ELR (cell line): ENCODE measurements at places on chromosomes 5 and 9.

DNA sequence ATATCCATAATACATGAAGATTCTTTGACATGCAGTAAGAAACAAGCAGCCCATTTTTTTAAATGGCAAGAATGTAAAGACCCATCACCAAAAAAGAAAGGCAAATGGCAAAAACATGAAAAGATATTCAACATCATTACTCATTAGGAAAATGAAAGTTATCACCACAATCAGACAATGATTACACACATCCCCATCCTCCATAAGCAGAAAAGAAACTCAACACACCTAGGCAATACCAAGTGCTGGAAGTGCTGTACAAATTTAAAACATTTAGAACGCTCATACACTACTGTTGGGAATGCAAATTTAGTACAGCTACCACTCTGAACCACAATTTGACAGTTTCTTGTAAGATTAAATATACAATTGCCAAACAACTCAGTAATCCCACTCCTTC, 466.7 kb downstream of the ACTL7B start:
- DNase-seq, result no peak

- DNase-seq, result peak; percentile 75
Measured at GRCh38 chr9:127049581-127049980, 72.9 kb downstream of the ANGPTL2 start.

- DNase-seq, result no peak
Measured at GRCh38 chr5:167358868-167359492, 932.5 kb upstream of the WWC1 start.

DNA sequence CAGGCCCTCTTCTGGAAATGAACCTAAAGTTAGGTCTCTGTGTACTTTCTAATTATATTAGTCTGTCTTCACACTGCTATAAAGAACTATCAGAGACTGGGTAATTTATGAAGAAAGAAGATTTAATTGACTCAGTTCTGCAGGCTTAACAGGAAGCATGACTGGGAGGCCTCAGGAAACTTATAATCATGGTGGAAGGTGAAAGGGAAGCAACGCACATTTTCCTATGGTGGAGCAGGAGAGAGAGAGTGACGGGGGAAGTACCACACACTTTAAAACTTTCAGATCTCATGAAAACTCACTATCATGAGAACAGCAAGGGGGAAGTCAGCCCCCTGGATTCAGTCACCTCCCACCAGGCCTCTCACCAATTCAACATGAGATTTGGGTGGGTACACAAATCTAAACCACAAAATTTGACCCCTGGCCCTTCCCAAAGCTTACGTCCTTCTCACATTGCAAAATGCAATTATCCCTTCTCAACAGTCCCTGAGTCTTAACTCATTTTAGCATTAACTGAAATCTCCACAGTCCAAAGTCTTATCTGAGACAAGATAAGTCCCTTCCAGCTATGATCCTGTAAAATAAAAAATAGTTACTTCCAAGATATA, 40.7 kb downstream of the TRIP13 start:
- DNase-seq, result no peak

DNA sequence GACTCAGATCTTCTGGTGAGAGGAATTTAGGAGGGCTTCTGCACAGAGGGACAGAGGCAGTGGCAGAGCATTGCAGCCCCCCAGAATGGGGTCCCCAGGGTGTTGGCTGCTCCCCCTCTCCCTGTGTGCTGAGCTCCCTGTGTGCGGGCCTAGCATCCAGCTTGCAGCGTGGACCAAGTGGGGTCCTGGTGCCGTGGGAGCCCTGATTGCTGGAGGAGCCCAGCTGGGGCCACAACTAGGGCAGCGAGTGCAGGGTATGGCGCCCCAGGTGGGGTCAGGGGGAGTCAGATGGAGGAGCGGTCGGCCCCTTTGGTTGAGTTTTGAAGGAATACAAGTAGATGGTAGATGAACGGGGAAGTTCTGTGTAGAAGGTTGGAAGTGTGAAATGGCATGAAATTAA, 66.7 kb downstream of the TRIO start:
- DNase-seq, result no peak

DNA sequence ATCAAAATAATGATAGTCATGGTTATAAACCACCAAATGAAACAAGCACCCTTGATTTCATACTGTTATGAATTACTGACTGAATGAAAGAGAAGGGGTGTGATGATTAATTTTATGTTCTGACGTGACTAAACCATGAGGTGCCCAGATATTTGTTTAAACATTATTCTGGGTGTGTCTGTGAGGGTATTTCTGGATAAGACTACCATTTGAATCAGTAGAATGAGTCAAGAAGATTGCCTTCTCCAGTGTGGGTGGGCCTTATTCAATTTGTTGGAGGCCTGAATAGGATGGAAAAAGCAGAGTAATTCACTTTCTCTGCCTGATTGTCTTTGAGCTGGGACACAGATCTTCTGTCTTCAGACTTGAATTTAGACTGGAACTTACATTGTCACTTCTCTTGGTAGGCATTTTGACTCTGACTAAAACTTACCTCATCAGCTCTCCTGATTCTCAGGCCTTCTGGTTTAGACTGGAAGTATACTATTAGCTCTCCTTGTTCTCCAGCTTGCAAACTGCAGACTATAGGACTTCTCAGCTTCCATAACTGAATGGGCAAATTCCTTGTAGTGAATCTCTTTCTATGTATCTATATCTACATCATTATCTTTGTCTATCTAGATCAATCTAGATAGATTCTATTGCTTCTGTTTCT, 321.9 kb upstream of the TARS1 start:
- DNase-seq, result peak; percentile 64

- no peak for DNase-seq
Measured at GRCh38 chr5:135005076-135005475, 29.0 kb downstream of the PITX1 start.

GRCh38 chr9:19471737-19472648, 63.2 kb downstream of the ACER2 start:
- DNase-seq, result peak; percentile 69

- no peak for DNase-seq
Measured at GRCh38 chr5:148711961-148712360, 57.6 kb upstream of the HTR4 start.

GRCh38 chr5:80620211-80620610, 34.2 kb upstream of the MSH3 start:
- peak; percentile 31 for DNase-seq

- peak; percentile 20 for DNase-seq
Measured at GRCh38 chr5:150710165-150710564, 9.3 kb upstream of the RBM22 start.

DNA sequence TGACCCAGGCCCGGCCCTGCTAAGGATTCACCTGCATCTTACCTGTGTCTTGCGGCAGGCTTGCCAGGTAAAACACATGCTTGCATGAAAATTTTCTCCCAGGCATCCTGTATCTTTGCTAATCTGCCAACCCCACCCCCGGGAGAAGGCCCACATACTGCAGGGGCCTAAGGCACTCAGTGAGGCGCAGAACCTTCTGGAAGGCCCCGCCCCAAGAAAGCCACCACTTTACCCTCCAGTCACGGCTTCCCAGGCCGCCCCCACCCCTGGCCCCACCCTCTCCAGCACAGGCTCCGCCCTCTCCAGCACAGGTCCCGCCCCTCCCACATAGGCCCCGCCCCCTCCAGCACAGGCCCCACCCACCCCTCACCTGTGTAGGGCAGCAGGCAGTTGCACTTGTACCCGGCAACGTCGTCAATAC, 29.8 kb upstream of the SEC16A start:
- peak; percentile 15 for DNase-seq

DNA sequence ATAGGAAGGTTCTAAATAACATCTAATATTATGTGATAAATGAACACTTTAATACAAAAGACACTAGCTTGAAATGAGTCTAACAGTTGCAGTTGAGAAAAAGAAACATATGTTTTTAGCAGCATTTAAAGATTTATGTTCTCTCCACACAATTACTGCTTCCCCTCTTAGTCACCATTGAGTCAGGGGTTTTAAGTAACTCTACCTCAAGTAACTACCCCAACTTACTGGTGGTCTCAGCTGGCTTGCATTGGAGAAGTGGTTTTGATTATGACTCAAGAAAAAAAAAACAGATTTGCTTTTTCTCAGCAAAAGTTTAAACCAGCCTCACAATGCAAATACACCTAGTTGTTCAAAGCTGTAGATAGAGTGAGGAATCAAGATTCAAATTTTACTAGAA, 1216.5 kb upstream of the CDH9 start:
- peak; percentile 18 for DNase-seq

- DNase-seq, result peak; percentile 58
Measured at GRCh38 chr5:1515921-1516571, 7.7 kb downstream of the LPCAT1 start.

DNA sequence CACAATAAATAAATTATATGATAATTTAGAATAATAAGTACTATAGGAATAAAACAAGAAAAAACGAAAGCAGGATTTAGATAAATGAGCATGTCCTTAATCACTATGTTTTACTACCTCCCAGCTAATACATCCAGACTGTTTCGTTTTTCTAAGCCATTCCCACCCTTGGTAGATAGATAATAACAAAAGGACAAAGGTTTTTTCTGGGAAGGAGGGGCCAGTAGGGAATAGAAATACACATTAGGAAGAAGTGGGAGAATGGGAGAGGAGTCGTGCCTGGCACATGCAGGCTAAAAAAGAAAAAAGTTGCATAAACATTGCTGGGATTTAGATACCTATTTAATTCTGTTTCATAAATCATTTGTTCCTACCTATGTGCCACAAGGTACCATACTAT, 97.1 kb downstream of the MTX3 start:
- no peak for DNase-seq

DNA sequence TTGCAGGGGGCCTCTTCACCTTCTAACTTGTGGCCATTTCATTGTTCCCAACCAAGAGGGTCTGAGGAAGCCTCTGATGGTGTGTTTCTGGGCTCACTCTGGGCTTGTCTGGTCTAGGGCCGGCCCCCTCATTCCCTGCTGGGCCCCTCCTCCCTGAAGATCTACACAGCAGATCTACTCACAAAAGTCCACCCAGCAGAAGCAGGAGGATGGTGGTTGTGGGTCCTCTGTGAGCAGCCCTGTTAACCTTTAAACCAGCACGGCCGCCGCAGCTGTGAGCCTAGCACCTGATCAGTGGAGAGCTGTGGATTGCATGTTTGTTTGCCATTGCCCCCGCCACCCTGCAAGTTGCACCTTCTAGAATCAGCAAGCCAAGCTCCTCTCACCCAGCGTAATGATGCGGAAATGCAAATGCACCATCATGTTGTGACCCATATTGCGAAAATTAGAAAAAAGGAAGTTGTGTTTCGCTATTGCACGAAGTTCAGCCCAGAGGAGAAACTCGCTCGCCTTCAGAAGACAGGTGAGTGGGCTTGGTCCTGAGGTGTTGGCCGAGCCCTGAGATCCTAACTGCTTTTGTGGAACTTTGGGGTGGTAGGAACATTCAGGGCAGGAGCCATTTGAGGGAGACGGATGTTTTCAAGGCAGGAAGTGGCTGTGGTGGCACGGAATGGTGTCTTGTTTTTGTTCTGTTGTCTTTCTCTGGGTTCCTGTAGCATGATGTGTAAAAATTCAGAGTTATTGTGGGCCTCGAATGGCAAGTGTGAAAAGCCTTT, 16.7 kb downstream of the FGD3 start:
- DNase-seq, result no peak

DNA sequence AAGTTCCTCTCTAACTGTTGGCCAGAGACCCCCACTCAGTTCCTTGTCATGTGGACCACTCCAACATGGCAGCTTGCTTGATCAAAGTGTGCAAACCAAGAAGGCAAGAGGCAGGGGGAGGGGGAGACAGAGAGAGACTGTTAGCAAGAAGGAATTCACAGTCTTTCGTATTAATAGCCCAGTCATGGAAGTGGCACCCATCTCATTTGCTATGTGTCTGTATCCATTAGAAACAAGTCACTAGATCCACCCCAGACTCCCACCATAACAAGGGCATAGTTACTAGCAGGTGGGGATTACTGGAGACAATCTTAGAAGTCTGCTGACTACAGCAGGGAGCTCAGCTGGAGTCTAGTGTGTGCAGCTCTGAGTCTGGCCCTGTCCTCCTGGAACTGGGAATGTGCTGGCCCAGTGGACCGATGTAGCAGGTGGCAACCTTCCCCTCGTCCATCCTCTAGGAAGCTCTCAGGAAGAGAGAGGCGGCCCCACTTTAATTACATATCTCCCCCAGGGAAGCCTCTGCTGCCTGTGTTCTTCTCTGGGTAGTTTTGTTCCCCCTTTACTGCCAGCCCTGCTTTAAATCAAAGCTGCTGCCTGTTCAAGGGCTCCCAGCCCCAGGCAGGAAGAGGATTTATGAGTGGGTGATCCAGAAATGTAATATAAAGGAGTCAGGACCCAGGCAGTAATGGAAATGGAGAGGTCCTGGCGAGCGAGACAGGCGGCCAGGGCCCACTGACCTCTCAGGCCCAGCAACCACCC, 47.8 kb upstream of the ALDH1B1 start:
- DNase-seq, result no peak

DNA sequence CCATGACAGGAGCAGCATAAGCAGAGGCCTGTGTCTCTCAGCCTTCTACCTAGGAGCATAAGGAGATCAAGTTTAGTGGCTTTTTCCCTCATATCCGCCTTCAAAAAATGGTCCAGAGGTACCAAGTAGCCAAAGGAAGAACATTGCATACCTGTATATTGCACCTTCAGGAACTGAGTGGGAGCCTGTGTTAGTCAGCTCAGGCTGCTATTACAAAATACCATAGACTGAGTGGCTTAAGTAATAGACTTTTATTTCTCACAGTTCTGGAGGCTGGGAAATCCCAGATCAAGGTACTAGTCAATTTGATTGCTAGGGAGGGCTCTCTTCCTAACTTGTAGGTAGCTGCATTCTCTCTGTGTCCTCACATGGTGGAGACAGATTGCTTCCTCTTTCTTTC, 597.4 kb upstream of the PTGER4 start:
- DNase-seq, result no peak

DNA sequence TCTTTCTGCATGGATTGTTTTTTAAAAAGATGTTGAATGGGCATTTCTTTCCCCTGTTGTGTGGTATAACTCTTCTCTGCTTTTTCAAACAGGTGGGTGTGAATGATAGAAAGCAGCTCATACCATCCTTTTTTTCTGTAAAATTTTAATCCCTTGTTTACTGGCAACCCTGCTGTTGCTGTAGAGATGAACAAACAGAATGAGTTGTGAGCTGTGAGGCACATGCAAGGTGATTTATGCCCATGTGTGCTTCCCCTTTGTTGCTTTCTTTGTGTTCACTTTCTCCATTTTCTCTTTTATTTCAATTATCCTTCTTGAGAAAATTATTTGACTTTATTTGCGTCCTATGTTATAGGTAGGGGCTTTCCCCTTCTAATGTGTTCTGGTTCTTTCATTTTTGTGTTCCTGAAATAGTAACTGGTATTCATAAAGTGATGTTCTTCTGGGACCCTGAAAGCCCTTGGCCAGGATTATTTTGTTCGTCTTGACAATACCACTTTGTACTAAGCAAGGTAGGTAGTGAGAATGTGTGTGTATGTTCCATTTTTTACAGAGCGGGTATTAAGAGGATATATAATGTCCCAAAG, 79.9 kb downstream of the AOPEP start:
- DNase-seq, result no peak

GRCh38 chr9:124346347-124347163, 68.7 kb downstream of the PSMB7 start:
- DNase-seq, result no peak

DNA sequence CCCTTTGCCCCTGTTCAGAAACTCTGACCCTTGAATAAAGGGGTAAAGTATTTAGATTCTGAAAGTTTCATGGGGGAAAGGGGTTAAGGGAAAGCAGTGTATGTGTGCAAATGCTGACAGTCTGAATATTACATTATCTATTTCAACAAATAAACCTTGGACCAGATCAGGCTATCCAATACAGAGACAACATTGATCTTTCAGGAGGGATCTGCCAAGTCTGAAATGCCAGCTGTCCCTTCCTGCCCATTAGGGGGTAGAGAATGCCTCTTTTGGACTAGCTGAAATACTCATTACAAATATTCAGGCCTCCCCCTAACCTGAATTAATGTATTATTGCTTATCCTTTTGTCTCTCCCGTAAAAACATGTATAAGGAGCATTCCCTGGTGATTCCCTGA, 219.5 kb downstream of the NR3C1 start:
- no peak for DNase-seq
